Stimulated activated CD8-positive, alpha-beta memory T cell treated with anti-CD3 and anti-CD28 coated beads, Interleukin-7, amount 100 ng/mL, for 24 hours (primary cell): ENCODE measurements at places on chromosomes 4 and X.

DNA sequence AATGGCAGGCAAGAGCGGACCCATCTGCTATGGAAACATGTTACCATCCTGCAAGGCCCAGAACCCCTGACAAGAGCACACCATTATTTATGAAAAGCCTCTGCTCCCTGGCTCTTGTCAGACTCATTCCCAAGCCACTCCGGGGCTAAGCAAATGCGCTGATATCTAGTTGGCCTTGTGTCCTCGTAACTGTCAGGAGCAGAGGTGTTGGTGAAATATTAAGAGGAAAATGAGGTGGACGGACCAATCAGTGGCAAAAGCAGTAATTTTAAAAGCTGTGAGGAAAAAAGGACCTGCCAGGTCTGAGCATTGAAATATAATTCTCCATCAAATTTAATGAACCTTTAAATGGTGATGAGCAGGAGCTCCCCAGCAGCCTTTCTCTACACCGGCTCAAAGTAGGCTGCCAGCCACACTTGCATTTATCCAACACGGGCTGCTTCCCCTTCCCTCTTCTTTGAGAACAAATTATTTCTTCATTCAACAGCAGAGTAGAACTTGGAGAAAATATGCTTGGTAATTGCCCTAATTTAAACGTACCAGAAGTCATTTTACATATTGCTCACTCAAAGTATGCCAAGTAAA lies 214.3 kb downstream of the RASL11B start:
- no peak for DNase-seq

- DNase-seq = no peak
These were observed 20.1 kb downstream of the SLITRK4 start for GRCh38 chrX:143615851-143616250.

DNA sequence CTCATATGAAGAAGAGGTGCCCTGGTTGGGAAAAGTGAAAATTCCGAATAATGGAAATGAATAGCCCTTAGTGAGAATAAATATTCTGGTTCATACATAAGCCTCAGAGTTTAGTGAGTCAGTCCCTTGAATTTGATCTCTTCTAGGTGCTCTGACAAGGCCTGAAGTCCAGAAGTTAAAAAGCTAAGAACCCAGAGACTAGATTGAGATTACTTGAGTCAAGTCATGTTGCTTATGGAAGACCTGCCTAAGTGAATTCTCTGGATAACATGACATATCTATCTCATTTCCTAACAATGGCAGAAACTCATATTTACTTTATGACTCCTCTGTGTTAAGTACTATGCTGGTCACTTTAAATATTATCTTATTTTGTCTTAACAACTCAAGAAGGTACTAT lies 10.5 kb upstream of the PRSS48 start:
- DNase-seq = no peak

DNA sequence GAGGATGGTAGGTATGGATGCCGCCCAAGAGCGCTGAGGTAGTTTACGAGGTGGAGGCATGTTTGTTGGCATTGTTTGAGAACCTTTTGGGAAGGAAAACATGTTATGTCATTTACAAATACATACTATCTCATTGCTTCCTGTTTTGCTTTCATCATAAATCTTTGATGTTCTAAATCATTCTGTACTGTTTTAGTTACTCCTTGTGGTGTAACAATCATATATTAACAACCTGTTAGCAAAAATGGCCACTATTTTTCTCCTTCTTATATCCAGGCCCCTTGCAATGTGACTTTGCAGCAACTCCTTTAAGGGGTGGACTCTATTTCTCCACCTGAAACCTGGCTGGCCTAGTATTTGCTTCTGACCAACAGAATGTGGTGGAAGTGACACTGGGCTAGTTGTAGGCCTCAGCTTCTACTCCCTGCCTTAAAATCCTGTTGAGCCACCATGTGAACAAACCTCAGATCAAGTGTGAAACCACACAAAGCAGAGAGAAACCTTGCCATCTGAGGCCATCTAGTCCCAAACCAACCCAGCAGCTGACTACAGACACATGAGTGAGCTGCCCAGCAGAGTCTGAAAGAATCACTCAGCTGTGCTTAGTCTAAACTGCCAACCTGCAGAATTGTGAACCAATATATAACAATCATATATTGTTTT lies 15.8 kb upstream of the CXorf38 start:
- no peak for DNase-seq

GRCh38 chr4:16809943-16810342 lies 88.5 kb downstream of the LDB2 start:
- no peak for DNase-seq

- DNase-seq = no peak
These were observed 819.2 kb downstream of the PCDH18 start for GRCh38 chr4:136713140-136713539.

DNA sequence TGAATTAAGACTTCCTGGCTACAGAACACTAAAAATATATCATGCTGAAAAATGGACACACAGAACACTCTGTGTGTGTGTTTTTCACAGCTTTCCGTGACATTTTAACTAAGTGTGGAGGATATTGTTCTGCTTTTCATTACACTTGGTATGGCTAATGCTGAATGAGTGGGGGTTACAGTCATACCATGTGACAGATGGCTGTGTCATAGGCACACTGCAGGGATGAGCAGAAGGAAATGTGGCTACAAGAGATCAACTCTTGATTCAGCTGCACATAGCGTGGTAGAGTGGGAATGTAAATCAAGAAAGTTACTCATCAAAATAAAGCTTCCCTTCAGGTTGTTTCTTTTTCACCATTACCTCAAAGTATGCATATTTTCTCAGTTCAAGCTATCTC lies 669.8 kb downstream of the IQCM start:
- DNase-seq = no peak

DNA sequence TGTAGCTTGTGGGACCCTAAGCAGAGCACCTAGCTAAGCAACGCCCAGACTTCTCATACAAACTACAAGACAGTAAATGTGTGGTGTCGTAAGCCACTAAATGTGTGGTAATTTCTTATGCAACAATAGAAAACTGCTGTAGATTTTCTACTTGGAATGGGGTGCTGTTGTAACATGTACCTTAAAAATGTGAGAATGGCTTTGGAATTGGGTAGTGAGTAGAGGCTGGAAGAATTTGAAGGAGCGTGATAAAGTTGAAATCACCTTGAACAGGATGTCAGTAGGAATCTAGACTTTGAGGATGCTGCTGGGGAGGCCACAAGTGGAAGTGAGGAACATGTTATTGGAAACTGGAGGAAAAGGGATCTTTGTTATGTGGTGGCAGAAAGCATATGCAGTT lies 43.2 kb upstream of the FUNDC1 start:
- no peak for DNase-seq

DNA sequence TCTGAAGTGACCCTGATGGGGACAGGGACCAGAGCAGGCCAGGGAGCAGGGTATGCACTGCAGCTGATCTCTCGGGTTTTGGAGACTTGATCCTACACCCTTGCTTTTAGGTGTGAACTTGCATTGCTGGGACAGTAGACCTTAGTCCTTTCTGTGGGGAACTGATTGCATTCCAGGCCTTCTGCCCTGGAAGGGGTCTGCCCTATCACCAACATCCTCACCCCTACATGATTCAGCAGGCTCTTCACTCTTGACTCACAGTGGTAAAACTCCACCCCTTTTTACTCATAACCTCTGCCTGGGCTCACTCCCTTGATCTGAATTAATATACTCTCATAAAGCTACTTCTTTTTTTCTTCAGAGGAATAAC lies 6.6 kb upstream of the DDX60L start:
- no peak for DNase-seq

GRCh38 chr4:7878323-7878722 lies 61.3 kb downstream of the AFAP1 start:
- DNase-seq = no peak

DNA sequence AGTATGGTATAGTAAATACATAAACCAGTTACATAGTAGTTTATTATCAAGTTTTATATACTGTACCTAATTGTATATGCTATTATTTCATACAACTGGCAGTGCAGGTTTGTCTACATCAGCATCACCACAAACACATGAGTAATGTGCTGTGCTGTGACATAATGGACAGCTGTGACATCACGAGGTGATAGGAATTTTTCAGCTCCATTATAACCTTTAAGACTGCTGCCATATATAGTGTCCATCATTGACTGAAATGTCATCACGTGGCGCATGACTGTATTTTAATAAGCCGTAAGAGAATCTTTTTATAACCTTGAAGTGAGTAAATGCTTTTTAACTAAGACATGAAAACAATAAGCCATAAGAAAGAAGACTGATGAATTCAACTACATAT lies 44.8 kb upstream of the ANK2 start:
- no peak for DNase-seq

GRCh38 chrX:10178866-10179463 lies 22.2 kb downstream of the CLCN4 start:
- no peak for DNase-seq

- DNase-seq = no peak
These were observed 613.1 kb upstream of the HS3ST1 start for GRCh38 chr4:12041828-12042227.

- DNase-seq = no peak
These were observed 64.0 kb upstream of the PRKX start for GRCh38 chrX:3777416-3777815.

DNA sequence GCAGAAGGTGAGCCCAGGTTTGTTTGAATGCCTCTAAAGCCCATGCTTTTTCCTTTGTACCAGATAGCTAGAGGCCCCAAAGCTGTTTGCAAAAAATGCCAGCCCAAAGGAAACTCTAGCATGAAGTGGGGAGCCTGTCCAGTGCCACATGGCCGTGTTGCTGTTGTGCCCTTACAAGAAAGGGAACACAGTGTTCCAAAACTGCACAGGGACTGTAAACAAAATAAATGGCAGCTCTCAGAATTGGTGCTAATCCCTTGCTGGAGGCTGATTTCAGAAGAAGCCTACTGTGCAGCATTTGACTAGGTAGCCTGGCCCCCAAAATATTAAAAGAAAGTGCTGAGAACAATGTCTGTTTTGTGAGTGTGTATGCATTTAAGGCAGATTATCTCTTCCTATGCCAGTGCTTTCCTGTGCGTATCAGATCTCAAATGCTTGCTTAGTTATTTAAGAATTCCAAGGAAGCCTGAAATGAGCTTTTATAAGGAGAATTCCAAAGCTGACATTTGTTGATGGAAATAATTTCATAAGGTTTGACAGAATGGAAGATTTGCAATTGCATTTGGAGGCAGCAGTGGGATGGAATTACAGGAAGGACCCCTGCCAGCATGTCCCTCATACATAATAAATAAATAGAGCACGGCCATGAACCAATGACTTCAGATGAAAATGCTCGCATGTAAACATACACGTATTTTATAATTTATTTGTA lies 115.7 kb downstream of the IRF2 start:
- no peak for DNase-seq

DNA sequence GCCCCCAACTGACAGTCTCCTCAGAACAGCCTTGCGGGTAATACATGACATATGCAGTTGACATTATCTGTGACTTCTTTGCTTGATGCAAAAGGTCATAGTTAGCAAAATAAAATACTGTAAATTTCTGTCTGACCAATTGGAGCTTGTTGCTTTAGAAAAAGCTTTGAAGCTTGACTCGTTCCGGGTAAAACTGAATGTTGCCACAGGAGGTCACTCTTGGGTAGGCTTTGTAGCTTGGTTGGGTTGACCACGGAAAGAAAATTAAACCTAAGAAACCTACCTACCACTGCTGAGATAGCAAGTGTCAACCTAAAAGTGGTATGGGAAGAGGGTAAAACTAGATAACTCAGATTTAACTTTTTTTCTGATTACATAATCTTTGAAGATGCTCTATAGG lies 23.2 kb downstream of the PRPS2 start:
- DNase-seq = no peak

DNA sequence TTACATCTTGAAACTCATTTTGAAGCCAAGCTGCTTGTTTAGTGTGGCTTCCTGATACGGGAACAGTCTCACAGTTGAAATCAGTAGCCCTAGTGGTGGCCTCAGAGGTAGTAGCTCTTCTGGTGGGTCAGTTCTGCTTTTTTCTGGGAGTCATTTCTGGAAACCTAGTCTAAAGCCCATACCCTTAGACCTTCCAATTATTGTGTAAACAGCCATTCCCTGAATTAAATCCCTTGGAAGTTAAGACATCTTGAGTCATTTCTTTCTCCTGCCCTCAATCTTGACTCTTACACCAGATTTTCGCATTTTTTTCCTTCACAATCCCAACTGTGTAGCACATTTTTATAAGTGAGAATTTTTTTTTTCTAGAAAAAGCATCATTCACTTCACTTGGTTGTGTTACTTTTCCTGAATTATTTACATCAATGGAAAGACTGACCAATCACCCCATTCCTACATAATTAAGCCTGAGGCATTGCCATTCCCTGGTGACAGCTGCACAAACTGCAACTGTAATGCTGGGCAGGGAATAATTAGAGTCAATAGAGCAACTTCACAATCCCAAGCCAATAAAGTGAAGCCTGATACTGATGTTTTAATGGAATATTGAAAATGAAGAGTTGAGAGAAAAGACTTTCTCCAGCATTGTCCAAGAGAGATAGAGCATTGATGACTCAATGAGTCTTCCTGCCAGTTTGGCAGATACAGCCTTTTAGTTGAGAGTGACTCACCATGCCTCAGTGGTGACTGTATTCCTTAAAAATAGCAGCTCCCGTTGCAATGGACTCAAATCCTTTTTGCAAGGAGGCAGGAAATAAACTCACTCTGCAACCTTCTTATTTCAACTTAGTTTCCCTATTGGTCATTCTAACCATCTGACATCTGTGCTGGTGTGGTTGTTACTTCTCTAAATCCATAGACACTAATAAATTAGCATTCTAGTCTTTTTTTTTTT lies 13.0 kb upstream of the SEPSECS start:
- no peak for DNase-seq
